ENCODE measurements at places on chromosomes 3 and 15.

- DNase-seq: no peak
Measured at GRCh38 chr15:92822216-92823144, 77.6 kb upstream of the CHD2 start.

DNA sequence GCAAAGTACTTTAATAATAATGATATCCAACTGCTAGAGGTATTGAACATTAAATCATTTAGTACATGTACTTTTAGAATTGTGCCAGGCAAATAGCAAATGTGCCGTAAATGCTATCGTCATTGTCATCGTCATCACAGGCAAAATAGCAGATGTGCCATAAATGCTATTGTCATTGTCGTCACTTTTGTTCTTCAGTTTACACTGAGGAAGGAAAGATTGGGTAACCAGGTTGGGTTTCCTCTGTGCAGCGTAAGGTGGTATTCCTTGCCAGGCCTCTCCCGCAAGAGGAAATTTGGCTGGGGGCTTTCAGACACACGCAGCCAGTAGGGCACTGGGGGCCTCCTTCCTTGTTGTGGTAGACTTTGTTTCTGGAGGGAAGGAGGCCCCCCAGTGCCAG is 26.4 kb downstream of the ABHD17C start:
- DNase-seq: no peak

DNA sequence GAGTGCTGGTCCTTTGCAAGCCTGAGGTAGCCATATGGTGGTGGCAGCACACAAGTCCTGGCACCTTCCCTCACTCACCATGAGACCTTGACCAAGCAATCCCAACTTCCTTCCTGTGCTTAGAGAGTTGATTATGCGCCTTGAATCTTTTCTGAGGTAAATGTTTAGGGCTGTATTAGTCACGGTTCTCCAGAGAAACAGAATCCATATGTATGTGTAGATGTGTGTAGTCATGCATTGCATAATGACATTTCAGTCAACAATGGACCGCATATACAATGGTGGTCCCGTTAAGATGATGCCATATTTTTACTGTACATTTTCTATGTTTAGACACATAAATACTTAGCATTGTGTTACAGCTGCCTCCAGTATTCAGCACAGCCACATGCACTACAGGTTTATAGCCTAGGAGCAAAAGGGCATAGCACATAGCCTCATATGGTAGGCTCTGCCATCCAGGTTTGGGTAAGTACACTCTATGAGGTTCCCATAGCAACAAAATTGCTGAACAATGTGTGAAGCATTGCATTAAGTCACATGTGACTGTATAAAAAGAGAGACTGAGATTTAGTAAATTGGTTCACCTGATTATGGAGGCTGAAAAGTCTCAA is 20.2 kb upstream of the NUP210 start:
- DNase-seq: no peak

DNA sequence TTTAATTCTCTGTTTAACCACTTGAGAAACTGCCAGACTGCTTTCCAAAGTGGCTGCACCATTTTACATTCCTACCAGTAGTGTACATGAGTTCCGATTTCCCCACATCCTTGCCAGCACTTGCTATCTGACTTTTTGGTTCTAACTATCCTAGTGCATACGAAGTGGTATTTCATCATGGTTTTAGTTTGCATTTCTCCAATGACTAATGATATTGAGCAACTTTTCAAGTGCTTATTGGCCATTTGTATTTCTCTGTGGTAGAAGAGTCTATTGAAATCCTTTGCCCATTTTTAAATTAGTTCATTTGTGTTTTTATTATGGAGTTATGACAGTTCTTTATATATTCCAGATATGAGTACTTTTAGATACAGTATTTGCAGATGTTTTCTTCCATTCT is 247.8 kb downstream of the GABRB3 start:
- DNase-seq: no peak

- no peak for DNase-seq
Measured at GRCh38 chr15:96325541-96326327, 4.8 kb upstream of the NR2F2 start.

- DNase-seq: no peak
Measured at GRCh38 chr15:100767001-100767825, 112.4 kb upstream of the ALDH1A3 start.

DNA sequence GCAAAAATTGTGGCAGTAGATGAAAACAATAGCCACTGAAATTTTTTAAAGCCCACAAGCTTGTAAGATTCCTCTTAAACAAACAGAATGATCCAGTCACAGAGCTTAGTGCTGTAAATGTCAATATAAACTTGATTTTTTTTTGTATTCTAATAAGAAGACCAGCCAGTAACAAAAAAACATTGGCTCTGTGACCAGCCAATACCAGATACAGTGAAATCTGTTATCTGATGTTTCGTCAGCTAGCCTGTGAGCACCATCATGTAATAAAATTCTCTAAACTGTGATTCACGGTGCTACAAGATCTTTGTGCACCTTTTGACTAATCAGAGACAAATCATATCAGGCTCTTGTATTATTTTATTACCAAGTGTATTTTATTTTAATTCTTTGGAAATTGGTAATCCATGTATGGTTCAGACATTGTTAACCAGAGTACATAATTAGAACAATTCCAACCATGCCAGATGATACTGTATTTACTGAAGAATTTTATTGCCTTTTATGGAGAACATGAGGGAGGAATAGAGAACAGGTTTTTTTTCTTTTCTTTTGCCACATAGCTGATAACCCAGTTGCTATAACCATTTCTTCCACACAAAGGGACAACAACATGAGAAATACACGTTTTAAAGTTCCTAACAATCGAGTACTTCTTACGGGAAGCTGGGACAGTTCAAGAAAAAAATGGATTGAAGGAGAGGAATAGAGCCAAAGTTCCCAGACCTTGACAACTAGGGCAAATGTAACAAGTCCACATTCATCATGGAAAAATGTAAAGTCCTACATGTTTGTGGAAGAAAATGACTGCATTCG is 71.9 kb downstream of the FILIP1L start:
- DNase-seq: peak; percentile 82
